ENCODE measurements at places on chromosomes 3 and 15. TPM values are rescaled to one million over a fixed set of nuclear protein-coding genes. Genes with fewer than 3 reads are reported as not detected.
A peak's percentile ranks its signal among the peaks of the same experiment; 100 is the strongest.

DNA sequence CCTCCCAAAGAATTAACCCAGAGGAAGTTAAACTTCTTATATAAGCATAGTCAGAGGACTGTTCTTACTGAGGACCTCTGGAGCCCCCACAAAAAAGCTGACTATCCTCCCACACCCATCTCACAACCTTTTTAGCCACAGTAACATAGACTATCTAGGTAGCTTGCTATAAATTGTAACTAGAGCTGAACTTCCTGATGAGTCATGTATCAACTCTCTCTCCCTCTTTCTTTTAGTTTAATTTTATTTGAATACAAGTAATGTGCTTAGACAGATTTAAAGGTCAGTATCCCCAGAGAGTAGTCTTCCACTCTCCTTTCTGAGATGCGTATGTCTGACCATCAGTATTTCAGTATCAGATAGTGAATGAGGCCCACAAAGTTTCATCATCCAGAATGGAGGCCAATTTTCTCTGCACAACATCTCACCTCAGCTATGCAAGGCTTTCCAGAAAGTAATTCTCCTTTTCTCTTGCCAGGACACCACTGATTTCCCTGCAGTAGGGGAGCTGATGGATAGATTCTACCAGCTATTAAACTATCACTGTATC lies 104.0 kb upstream of the MYRIP start:
- H3K36me3 ChIP-seq = no peaks in the 10 kb centered on the region
- no peak overlapping the region for H3K4me3 ChIP-seq
- no peak for DNase-seq
- no peak overlapping the region for H3K27ac ChIP-seq
- H3K27me3 ChIP-seq = no peaks in the 10 kb centered on the region

GRCh38 chr15:63354821-63355650 lies 26.6 kb downstream of the CA12 start:
- H3K4me1 ChIP-seq = peaks cover 9% of the 10 kb centered on the region
- no peak for DNase-seq
- H3K36me3 ChIP-seq = no peaks in the 10 kb centered on the region
- no peak overlapping the region for H3K4me3 ChIP-seq
- H3K27ac ChIP-seq = no peak overlapping the region

- H3K27ac ChIP-seq = no peak overlapping the region
- no peak for DNase-seq
- no peaks in the 10 kb centered on the region for H3K36me3 ChIP-seq
- H3K4me1 ChIP-seq = peaks cover 27% of the 10 kb centered on the region
- no peak overlapping the region for H3K4me3 ChIP-seq
These were observed 24.3 kb upstream of the TATDN2 start for GRCh38 chr3:10223676-10224639.

- H3K4me3 ChIP-seq = no peak overlapping the region
- H3K27me3 ChIP-seq = peaks cover 8% of the 10 kb centered on the region
- H3K36me3 ChIP-seq = no peaks in the 10 kb centered on the region
- H3K4me1 ChIP-seq = peaks cover 65% of the 10 kb centered on the region
- no peak for DNase-seq
These were observed 520.4 kb downstream of the FOXP1 start for GRCh38 chr3:71062952-71063772.

- no peak for DNase-seq
- no peak overlapping the region for H3K4me3 ChIP-seq
- H3K4me1 ChIP-seq = no peaks in the 10 kb centered on the region
- no peak overlapping the region for H3K27ac ChIP-seq
These were observed 124.3 kb upstream of the LRRC3B start for GRCh38 chr3:26498271-26498670.

DNA sequence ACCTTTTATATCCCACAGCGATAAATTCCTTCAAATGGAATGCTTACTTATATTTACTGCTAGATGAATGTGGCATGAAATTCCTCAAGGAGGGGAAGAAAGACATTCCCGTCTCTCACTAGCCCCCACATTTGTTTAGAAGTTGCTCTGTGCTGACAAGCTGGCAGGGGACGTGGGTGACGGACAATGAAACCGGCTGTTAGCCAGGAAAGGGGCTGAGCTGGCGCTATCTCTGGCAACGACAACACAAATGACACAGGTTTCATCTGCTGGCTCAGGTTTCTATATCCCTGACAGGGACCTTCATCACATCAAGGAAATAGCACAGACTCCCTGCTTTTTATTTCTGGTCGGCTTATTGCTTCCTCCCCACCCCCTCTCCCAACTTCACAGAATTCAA lies 15.8 kb downstream of the RUVBL1 start:
- DNase-seq = no peak
- H3K27ac ChIP-seq = no peak overlapping the region
- H3K36me3 ChIP-seq = peaks cover 74% of the 10 kb centered on the region
- H3K27me3 ChIP-seq = no peaks in the 10 kb centered on the region
- H3K4me1 ChIP-seq = 0 out of 2 replicates have a peak, but pooled peaks cover 2% of the 10 kb centered on the region

DNA sequence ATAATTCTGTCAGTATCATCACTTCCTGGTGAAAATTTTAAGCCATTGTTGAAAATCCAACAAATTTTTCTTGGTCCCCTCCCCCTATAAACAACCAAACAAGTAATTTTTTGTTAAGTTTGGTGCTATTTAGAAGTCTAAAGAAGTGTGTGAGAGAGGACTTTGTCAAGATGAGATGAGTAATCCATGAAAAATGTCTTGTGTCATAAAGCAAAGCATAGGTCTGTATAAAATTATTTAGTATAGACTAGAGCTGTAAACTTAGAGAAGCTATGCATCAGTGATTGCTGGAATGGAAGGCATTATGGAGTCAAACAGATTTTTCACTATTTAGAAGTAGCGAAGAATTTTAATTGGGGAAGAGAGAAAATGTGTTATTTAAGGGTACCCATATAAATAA lies 31.4 kb downstream of the MAPK6 start:
- peaks cover 56% of the 10 kb centered on the region for H3K36me3 ChIP-seq
- DNase-seq = no peak
- peaks cover 12% of the 10 kb centered on the region for H3K4me1 ChIP-seq
- no peaks in the 10 kb centered on the region for H3K27me3 ChIP-seq
- H3K4me3 ChIP-seq = no peak overlapping the region

- no peak overlapping the region for H3K4me3 ChIP-seq
- H3K36me3 ChIP-seq = no peaks in the 10 kb centered on the region
- H3K4me1 ChIP-seq = no peaks in the 10 kb centered on the region
- no peaks in the 10 kb centered on the region for H3K27me3 ChIP-seq
- no peak overlapping the region for H3K27ac ChIP-seq
- no peak for DNase-seq
These were observed 792.6 kb downstream of the NAALADL2 start for GRCh38 chr3:175651716-175652115.

- H3K27me3 ChIP-seq = no peaks in the 10 kb centered on the region
- DNase-seq = no peak
- peaks cover 3% of the 10 kb centered on the region for H3K4me1 ChIP-seq
- H3K4me3 ChIP-seq = no peak overlapping the region
- H3K27ac ChIP-seq = no peak overlapping the region
- H3K36me3 ChIP-seq = no peaks in the 10 kb centered on the region
These were observed 10.2 kb downstream of the GLCE start for GRCh38 chr15:69170597-69170996.

DNA sequence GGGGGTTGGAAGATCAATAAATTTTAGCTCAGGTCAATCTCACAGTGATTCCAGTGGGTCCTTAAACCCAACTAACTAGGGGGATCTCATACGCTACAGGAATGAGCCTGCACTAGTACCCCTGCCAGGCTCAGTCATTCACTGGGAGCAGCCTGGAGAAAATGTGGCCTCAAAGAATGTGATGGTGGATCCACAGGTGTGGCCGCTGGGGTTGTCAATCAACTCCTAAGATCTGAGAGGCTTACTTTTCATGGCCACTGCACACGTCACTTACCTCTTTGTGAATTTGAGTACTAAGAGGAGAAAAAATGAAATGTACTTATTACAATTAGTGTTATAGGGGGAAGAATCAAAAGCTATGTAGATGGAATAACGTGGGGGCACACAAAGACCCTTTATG lies 17.5 kb upstream of the FNDC3B start:
- no peaks in the 10 kb centered on the region for H3K4me1 ChIP-seq
- H3K4me3 ChIP-seq = no peak overlapping the region
- no peaks in the 10 kb centered on the region for H3K36me3 ChIP-seq
- DNase-seq = no peak
- no peaks in the 10 kb centered on the region for H3K27me3 ChIP-seq

DNA sequence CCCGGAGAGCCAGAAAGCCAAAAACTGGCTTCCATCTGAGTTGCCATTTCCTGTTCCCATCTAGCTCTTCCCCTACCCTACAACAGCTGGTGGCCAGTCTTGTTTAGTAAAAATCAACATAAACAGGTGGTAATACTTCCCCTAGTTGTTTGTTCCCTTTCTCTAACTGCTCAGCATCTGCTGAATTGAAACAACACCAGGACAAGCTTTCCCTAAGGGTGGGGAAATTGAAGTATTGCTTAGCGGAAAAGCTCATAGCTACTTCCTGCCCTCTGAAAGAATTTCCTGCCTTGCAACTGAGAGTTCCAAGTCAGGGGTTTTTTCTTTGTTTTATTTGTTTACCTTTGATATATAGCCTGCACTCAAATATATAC lies 66.8 kb downstream of the HMG20A start:
- H3K27ac ChIP-seq = peak overlapping the region; percentile 95
- H3K36me3 ChIP-seq = peaks cover 20% of the 10 kb centered on the region
- peaks cover 71% of the 10 kb centered on the region for H3K4me1 ChIP-seq
- H3K27me3 ChIP-seq = no peaks in the 10 kb centered on the region

GRCh38 chr3:78659386-78659987 lies 1108.3 kb downstream of the ROBO1 start:
- peaks cover 28% of the 10 kb centered on the region for H3K36me3 ChIP-seq
- H3K27ac ChIP-seq = no peak overlapping the region
- peaks cover 6% of the 10 kb centered on the region for H3K4me1 ChIP-seq
- H3K4me3 ChIP-seq = no peak overlapping the region
- DNase-seq = no peak

DNA sequence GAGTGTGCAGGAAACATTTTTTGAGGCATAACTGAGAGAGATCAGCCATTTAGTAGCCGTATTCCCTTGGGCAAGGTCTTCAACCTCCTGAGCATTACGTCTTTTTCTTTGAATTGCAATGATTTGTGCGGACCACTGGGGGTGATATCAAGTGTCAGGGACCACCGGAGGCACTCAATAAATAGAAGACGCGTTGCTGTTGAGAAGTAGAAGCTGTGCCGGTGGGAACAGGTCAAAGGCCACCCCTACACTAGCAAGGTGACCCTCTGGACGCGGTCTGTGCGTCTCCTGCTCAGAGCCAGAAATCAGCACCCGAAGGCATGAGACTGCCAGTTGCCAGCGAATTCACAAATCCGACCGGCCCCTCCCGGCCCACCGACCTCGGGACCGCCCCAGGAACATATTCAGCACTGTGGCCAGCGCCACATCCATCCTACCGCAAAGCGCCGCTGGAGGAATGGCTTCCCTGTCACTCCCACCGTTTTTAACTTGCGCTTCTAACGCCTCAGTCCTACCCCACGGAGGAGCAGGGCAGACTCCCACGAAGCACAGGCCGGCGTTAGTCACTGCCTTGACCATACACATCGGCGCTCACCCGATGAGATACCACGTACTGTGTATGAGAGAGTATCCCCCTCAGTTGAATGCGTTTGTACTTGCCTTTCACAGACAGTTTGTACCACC lies 1.4 kb upstream of the GHSR start:
- peaks cover 29% of the 10 kb centered on the region for H3K4me1 ChIP-seq
- no peaks in the 10 kb centered on the region for H3K36me3 ChIP-seq
- DNase-seq = peak; percentile 83
- no peak overlapping the region for H3K27ac ChIP-seq
- peaks cover 73% of the 10 kb centered on the region for H3K27me3 ChIP-seq

GRCh38 chr3:25381083-25381482 lies 47.0 kb upstream of the RARB start:
- H3K27me3 ChIP-seq = no peaks in the 10 kb centered on the region
- H3K4me3 ChIP-seq = no peak overlapping the region
- H3K27ac ChIP-seq = no peak overlapping the region
- no peak for DNase-seq
- H3K36me3 ChIP-seq = no peaks in the 10 kb centered on the region

- H3K4me1 ChIP-seq = peaks cover 11% of the 10 kb centered on the region
- no peak overlapping the region for H3K4me3 ChIP-seq
- H3K27ac ChIP-seq = no peak overlapping the region
- no peaks in the 10 kb centered on the region for H3K36me3 ChIP-seq
- peak; percentile 25 for DNase-seq
- H3K27me3 ChIP-seq = peaks cover 29% of the 10 kb centered on the region
These were observed 106.4 kb downstream of the EPHB1 start for GRCh38 chr3:134901461-134901860.

DNA sequence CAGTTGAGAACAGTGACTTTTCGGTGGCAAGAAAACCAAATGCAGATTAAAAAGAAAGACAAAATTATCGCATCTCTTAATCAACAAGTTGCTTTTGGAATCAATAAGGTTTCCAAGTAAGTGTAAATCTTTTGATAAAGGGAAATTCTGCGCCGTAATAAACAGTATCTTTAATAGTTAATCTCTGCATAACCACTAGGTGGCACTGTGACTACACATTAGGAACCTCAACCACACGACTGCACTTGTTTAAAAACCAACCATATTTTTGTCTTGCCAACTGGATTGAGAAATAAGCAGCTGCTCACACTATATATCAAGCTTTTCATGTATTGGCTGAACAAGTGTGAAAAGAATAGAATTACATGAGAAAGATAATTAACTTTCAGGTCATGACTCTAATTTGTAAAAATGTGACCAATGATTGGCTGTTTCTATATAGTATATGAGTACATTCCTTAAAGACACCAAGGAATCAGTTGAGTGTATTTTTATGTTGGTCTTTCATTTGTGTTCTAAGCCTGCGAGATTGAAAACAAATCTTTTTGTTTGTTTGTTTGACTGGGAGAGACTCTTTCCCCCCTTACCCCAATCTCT lies 72.7 kb downstream of the DZIP3 start:
- peaks cover 12% of the 10 kb centered on the region for H3K36me3 ChIP-seq
- H3K27ac ChIP-seq = no peak overlapping the region
- H3K27me3 ChIP-seq = peaks cover 2% of the 10 kb centered on the region
- DNase-seq = no peak
- no peak overlapping the region for H3K4me3 ChIP-seq
- peaks cover 14% of the 10 kb centered on the region for H3K4me1 ChIP-seq

- H3K36me3 ChIP-seq = no peaks in the 10 kb centered on the region
- no peak for DNase-seq
- no peak overlapping the region for H3K4me3 ChIP-seq
- no peaks in the 10 kb centered on the region for H3K27me3 ChIP-seq
- no peak overlapping the region for H3K27ac ChIP-seq
These were observed 8.5 kb downstream of the MYZAP start for GRCh38 chr15:57600197-57600596.

- no peaks in the 10 kb centered on the region for H3K27me3 ChIP-seq
- DNase-seq = no peak
- H3K27ac ChIP-seq = no peak overlapping the region
- H3K36me3 ChIP-seq = peaks cover 18% of the 10 kb centered on the region
- H3K4me3 ChIP-seq = no peak overlapping the region
These were observed 39.3 kb downstream of the CGNL1 start for GRCh38 chr15:57415602-57416001.

Gene LRRC34
- total RNA-seq = 6.0 TPM

Gene SLC35G2
- 3.6 TPM for total RNA-seq

Gene ACOX2
- 1.1 TPM for total RNA-seq

Gene TMCO5A
- total RNA-seq = not detected

Gene CCDC54
- not detected for total RNA-seq
